ENCODE measurements at places on chromosomes 16 and 17. TPM values are rescaled to one million over a fixed set of nuclear protein-coding genes. Genes with fewer than 3 reads are reported as not detected.

Gene GNG13
- not detected for total RNA-seq

DNA sequence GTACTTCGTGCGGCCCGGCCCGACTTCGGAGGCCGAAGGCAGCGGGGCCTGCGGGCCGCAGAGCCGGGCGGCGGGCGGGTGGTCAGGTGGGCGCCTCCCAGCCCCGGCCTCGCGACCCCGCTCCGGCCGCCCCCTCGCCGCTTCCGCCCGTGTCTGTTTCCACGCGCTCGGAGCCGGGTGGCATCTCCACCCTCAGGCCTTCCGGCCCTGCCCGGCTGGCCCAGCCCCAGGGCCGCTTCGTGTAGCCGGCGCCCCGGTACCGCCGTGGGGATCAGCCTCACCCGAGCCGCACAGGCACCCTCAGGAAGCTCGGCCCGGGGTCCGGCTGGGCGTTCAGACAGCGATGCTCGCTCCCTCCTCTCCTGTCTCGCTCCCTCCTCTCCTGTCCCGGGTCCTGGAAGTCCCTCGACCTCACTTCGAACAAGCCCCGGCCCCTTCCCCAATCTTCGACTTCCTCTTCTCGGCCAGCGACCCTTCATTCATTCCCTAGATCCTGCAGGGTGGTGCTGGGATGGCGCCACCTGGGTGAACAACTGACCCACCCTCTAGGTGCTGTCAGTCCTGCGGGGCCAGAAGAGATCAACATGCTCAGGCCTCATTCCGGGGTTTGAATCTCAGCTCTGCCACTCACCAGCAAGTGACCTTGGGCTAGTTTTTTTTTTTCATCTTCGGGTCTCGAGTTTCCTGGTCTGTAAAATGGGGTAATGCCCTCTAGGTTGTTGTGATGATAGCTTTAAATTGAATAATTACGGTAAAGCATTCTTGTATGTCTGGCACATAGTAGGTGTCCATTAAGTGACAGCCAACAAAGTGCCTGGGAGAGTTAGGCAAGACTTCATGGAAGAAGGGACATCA is 610 bp downstream of the VPS4A start:
- H3K4me1 ChIP-seq, result peaks cover 4% of the 10 kb centered on the region
- H3K27me3 ChIP-seq, result no peaks in the 10 kb centered on the region
- peak overlapping the region; percentile 80 for H3K4me3 ChIP-seq
- DNase-seq, result peak; percentile 32
- H3K36me3 ChIP-seq, result peaks cover 7% of the 10 kb centered on the region
- peak overlapping the region; percentile 90 for H3K27ac ChIP-seq

Gene PPP1R1B
- total RNA-seq, result 4.3 TPM

DNA sequence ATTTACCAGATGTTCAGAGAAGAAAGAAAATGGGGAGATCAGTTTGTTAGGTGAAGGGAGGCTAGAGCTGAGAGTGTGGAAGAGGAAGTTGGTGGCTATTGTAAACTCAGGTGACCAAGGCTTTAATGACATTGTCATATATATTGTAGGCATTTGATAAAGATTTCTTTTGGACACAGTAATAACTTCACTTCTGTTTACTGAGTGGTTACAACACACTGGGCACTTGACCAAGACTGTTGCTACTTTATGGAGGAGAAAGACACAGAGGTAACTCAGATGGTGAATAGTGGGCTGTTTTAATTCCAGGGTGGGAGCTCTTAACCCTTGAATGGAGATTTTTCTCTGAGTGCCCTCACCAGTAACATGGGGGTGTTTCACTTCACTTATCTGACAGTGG is 46.0 kb downstream of the TNRC6A start:
- H3K4me3 ChIP-seq, result no peak overlapping the region
- peaks cover 40% of the 10 kb centered on the region for H3K36me3 ChIP-seq
- no peaks in the 10 kb centered on the region for H3K27me3 ChIP-seq
- peak; percentile 69 for DNase-seq
- no peak overlapping the region for H3K27ac ChIP-seq

- H3K4me3 ChIP-seq, result no peak overlapping the region
- H3K36me3 ChIP-seq, result no peaks in the 10 kb centered on the region
- no peak overlapping the region for H3K27ac ChIP-seq
- H3K27me3 ChIP-seq, result no peaks in the 10 kb centered on the region
- H3K4me1 ChIP-seq, result peaks cover 6% of the 10 kb centered on the region
- no peak for DNase-seq
Measured at GRCh38 chr16:88872650-88873331, 6.3 kb upstream of the PABPN1L start.

GRCh38 chr17:46175891-46176290 is 17.3 kb downstream of the KANSL1 start:
- H3K36me3 ChIP-seq, result peaks cover 10% of the 10 kb centered on the region
- H3K4me1 ChIP-seq, result peaks cover 43% of the 10 kb centered on the region
- no peak overlapping the region for H3K4me3 ChIP-seq
- no peaks in the 10 kb centered on the region for H3K27me3 ChIP-seq
- H3K27ac ChIP-seq, result no peak overlapping the region
- DNase-seq, result no peak
